ENCODE measurements at places on chromosomes 12 and 14. TPM values are rescaled to one million over a fixed set of nuclear protein-coding genes. Genes with fewer than 3 reads are reported as not detected.

DNA sequence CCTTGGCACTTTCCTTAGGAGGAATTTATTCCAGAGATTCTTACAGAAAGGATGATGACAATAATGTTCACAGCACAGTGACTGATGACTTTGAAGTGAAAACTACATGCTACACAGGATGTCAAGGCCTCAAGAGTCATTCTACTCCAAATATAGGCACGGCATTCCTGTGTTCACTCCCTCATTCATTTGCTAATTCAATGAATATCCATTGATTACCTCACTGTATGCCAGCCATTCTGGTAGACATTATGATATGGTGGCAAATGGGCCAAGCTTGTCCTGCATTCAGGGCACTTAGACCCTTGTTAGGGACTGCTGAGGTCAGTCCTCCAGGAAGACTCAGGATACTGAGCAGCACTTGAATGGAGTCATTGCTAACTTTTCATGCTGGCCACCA, 48.0 kb downstream of the FOXN4 start:
- DNase-seq: no peak

DNA sequence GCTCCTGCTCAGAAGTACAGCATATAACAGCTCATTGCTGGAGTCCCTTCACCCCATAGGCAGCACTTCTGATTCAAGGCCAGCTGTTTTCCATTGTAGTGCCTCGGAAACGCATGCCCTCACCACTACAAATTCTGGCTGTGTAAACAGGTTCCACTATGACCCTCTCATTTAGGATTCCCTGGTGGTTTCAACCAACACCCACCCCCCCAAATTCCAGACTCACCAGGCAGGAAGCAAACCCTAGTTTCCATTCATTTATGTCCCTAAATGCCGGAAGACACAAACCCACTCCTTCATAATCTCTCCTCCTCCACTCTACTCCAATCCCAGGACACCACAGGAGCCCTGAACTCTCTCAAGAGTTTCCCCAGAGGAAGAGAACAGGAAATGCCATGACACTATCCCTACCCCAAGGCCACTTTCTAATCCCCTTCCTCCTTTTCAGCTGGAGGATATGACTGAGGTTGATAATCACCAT, 75.9 kb upstream of the TMPO start:
- no peak for DNase-seq

- no peak for DNase-seq
Observed at GRCh38 chr14:69651664-69652063, 40.3 kb downstream of the SUSD6 start.

GRCh38 chr12:24718617-24719016, 230.3 kb downstream of the BCAT1 start:
- no peak for DNase-seq

DNA sequence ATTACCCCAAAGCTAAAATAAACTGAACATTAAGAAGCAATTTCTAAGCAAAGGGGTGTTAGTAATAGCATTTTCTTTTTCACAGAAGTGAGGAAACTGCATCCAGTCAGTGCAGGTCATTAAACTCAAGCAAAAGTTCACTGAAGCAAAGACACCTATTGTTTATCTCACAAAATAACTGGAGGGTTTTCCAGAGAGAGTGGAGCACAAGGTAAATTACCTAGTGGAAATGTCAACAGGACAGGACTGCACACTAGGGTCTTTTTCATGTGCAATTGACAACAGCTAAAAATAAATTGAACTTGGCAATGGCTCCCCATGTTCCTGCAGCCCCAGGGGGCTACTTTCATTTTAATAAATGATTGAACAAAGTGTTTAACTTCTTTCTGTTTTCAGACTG, 742.0 kb downstream of the GALC start:
- DNase-seq: no peak

DNA sequence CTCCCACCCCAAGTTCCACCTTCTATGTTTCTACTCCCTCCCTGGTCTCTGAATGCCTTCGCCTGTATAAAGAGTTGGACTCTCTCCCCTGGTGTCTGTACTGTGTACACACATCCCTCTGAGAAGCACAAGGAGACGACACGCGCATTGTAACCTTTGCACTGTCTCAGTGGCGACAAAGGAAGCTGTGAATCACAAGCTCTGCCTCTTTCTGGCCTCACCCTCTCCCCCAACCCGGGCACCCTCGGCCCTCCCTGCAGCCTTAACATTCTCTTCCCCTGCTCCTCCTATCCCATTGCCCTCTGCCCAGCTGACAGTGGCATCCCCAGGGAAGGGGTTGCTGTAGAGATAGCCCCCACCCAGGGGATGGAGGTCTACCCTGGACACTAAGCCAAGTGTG, 2.5 kb upstream of the SMARCD1 start:
- DNase-seq: peak; percentile 24

Gene CCDC184
- total RNA-seq: not detected

Data from activated naive CD4-positive, alpha-beta T cell treated with anti-CD3 and anti-CD28 coated beads for 36 hours (primary cell).